ENCODE measurements at places on chromosomes 6 and 20. TPM values are rescaled to one million over a fixed set of nuclear protein-coding genes. Genes with fewer than 3 reads are reported as not detected.

- peak; percentile 72 for DNase-seq
Observed at GRCh38 chr20:10642856-10643559, 30.8 kb downstream of the JAG1 start.

GRCh38 chr6:140708441-140708840 lies 1334.0 kb upstream of the CITED2 start:
- DNase-seq: no peak

- no peak for DNase-seq
Observed at GRCh38 chr6:22928775-22929174, 359.4 kb downstream of the HDGFL1 start.

DNA sequence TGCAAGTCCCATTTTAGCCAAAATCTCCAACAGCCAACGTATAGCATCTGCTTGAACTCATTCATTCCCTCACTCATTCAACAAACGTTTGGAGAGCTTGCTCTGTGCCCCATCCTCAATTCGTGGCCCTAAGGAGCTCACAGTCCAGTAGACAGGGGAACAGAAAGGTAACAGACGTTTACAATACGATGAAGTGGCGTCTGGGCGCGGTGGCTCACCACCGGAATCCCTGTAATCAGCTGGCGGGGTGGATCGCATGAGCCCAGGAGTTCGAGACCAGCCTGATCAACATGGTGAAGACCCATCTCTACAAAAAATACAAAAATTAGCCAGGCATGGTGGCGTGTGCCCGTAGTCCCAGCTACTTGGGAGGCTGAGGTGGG lies 790 bp upstream of the E2F1 start:
- no peak for DNase-seq

GRCh38 chr6:6724539-6725467 lies 136.3 kb downstream of the LY86 start:
- peak; percentile 80 for DNase-seq

DNA sequence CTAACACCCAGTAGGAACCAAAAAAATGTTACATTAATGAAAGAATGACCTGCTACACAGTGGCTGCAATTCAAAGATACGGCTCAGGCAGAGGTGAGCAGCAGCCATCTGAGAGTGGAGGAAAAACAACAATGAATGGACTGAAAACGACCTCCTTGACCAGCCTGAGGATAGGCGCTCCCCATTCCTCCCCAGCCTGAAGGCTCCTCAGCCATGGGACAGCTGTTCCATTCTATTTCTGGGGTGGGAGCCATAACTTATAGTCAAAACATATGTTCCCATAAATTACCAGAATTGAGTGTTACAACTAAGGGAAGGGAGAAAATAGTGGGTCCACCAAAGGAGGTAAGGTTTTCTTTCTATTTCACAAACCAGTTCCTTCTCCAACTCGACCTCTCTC lies 27.2 kb downstream of the FYN start:
- no peak for DNase-seq

GRCh38 chr6:99522531-99522930 lies 7.3 kb upstream of the USP45 start:
- DNase-seq: peak; percentile 54

GRCh38 chr20:19412254-19412653 lies 199.8 kb downstream of the SLC24A3 start:
- DNase-seq: no peak

- DNase-seq: no peak
Observed at GRCh38 chr6:80508885-80509630, 402.6 kb downstream of the BCKDHB start.

DNA sequence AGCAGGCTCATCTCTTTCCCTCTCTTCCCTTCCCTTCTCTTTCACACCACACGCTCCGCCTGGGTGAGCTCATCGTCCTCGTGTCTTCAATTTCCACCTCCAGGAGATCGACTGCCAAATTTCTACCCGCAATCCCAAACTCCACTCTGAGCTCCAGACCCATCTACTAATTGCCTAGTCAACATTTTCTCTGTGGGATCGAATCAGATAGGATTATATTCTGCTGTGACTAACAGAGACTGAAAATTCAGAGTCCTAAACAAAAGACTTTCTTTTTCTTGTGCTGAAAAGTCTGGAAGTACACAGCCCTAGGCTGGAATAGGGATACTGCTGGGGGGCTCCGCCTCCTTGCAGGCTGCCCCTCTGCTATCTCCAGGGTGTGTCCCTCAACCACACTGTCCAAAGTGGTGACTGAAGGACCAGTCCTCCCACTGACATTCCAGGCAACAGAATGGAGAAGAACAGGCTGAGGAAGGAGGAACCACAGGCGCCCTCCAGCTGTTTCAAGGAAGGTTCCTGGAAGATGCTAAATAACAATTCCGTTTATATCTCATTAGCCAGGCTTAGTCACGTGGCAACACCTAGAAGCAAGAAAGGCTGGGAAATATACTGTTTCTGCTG lies 5.0 kb upstream of the HSPA12B start:
- peak; percentile 64 for DNase-seq

GRCh38 chr6:142411145-142411544 lies 109.3 kb downstream of the ADGRG6 start:
- no peak for DNase-seq

- no peak for DNase-seq
Observed at GRCh38 chr6:139287868-139288267, 3.9 kb downstream of the TXLNB start.

GRCh38 chr6:113405326-113406047 lies 451.7 kb upstream of the MARCKS start:
- no peak for DNase-seq

DNA sequence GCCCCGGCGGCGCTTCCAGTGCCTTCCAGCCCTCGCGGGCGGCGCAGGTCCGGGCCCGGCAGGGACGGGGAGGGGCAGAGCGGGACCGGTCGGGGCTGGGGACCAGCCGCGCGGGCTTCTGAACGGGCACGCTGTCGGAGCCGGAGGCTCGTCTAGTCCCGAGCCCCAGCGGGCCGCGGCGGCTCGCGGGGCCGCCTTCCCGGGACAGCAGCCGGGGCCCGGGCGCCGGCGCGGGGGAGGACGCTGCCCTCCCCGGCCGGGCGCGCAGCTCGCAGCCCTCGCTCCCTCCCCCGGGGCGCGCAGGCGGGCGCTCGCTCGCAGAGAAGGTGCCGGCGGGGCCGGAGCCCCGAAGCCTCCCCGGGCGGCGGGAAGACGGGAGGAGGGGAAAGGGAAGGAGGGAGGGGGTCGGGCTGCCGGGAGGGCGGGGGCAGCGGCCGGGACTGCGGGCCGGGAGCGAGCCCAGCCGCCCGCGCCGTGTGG lies 696 bp upstream of the SIRPA start:
- DNase-seq: peak; percentile 56

DNA sequence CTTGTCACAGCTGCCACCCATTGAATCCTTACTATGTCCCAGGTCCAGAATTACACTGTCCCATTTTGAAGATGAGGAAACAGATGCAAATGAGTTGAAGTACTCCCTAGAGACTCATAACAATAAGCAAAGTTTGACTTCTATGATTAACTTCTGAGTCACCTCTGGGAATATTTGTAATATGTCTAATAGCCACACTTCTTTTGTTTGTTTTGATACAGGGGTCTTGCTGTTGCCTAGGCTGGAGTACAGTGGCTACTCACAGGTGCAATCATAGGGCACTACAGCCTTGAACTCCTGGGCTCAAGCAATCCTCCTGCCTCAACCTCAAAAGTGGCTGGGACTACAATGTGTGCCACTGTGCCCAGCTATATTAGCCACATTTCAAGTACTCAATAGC lies 11.4 kb upstream of the SOX12 start:
- peak; percentile 23 for DNase-seq

GRCh38 chr6:9521152-9521530 lies 893.7 kb downstream of the TFAP2A start:
- peak; percentile 54 for DNase-seq

- DNase-seq: peak; percentile 86
Observed at GRCh38 chr6:40997234-40997957, 41.6 kb downstream of the UNC5CL start.

- no peak for DNase-seq
Observed at GRCh38 chr20:55701467-55701866, 303.9 kb downstream of the CBLN4 start.

GRCh38 chr20:1086277-1087213 lies 31.9 kb upstream of the PSMF1 start:
- DNase-seq: no peak

DNA sequence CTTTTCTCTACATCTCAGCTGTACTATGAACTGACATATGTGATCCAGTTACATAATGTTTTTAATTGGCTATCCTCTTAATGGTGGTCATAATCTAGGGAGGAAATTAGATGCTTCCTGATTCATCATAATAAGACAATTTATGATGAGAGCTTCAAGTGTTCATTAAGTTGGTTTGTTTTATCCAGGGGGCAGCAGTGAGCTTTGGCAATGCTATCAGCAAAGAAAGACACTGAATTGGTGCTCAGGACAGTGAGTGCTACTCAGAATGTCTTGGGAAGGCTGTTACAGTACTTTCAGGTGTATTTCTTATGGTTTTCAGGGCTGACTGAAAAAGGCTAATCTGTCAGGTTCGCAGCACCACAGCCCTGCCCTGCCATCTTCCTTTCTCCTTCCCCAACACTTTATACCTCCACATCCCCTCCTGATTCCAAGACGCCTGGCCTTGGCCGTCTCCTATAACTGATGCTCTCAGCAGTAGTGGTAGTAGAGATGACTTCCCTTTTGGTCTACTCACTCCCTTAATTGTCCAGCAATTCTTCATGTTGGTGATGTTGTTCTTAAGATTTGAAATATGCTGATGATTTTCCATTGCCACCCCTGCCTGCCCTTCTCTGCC lies 67.0 kb upstream of the TNFAIP3 start:
- DNase-seq: peak; percentile 68

GRCh38 chr6:8174571-8174970 lies 72.2 kb upstream of the EEF1E1 start:
- DNase-seq: no peak

The C6orf58 gene
- total RNA-seq: 0.39 TPM

The PRDM1 gene
- total RNA-seq: 0.86 TPM

The UBE2C gene
- total RNA-seq: 167 TPM

The PCED1A gene
- total RNA-seq: 13.9 TPM

The HLA-DRB1 gene
- total RNA-seq: 0.34 TPM

The COL21A1 gene
- total RNA-seq: 0.06 TPM

The RBM39 gene
- 263 TPM for total RNA-seq

The HBS1L gene
- 141 TPM for total RNA-seq

The GLO1 gene
- 254 TPM for total RNA-seq

The CRISP2 gene
- 0.23 TPM for total RNA-seq

The BAG2 gene
- 23.3 TPM for total RNA-seq

The C20orf204 gene
- 1.1 TPM for total RNA-seq

The CST5 gene
- total RNA-seq: not detected

The EEF1E1 gene
- total RNA-seq: 101 TPM

The TTBK1 gene
- total RNA-seq: not detected

The CEBPB gene
- total RNA-seq: 38.0 TPM

Data from Daoy (cell line).